ENCODE measurements at places on chromosomes 12 and 14. TPM values are rescaled to one million over a fixed set of nuclear protein-coding genes. Genes with fewer than 3 reads are reported as not detected.

Gene TAS2R43
- polyA plus RNA-seq, result not detected

Gene TOMM20L
- not detected for polyA plus RNA-seq

Gene JPH4
- polyA plus RNA-seq, result 1.3 TPM

Gene AMDHD1
- polyA plus RNA-seq, result 0.48 TPM

Gene CBLN3
- 2.0 TPM for polyA plus RNA-seq

Gene RAB35
- polyA plus RNA-seq, result 12.6 TPM

Gene FAM186B
- 0.17 TPM for polyA plus RNA-seq

Gene BCL7A
- 65.2 TPM for polyA plus RNA-seq

Gene PRIMA1
- not detected for polyA plus RNA-seq

Gene TAS2R7
- polyA plus RNA-seq, result not detected

Gene CSRP2
- 0.70 TPM for polyA plus RNA-seq

Gene ADCY6
- not detected for polyA plus RNA-seq

Gene ANO4
- not detected for polyA plus RNA-seq

Gene RTN1
- polyA plus RNA-seq, result 0.17 TPM

Gene A2ML1
- not detected for polyA plus RNA-seq

Gene NELL2
- polyA plus RNA-seq, result 0.49 TPM

Gene KCNK13
- polyA plus RNA-seq, result not detected

Gene GUCY2C
- polyA plus RNA-seq, result 0.20 TPM

Gene ACRBP
- polyA plus RNA-seq, result 8.7 TPM

Gene FBXO33
- polyA plus RNA-seq, result 19.5 TPM

Gene DICER1
- polyA plus RNA-seq, result 22.6 TPM

Gene TPH2
- polyA plus RNA-seq, result not detected

Gene PLEK2
- polyA plus RNA-seq, result not detected

Gene TCL1B
- 30.7 TPM for polyA plus RNA-seq

Gene ALX1
- polyA plus RNA-seq, result not detected

Gene LTB4R2
- polyA plus RNA-seq, result 1.2 TPM

Gene CCDC38
- not detected for polyA plus RNA-seq

Gene NANOG
- polyA plus RNA-seq, result not detected

Gene IGFBP6
- polyA plus RNA-seq, result not detected

Gene SLC24A4
- 0.03 TPM for polyA plus RNA-seq

Gene LMNTD1
- not detected for polyA plus RNA-seq

Gene MYO1H
- polyA plus RNA-seq, result not detected

Gene WNT1
- not detected for polyA plus RNA-seq

Gene ORMDL2
- 101 TPM for polyA plus RNA-seq

Gene ACSM4
- not detected for polyA plus RNA-seq

Gene PLBD1
- 0.67 TPM for polyA plus RNA-seq

Gene RDH11
- 52.7 TPM for polyA plus RNA-seq

Gene ARL1
- polyA plus RNA-seq, result 53.7 TPM

Gene GPR132
- 8.2 TPM for polyA plus RNA-seq

Gene GLT8D2
- polyA plus RNA-seq, result 0.66 TPM

Gene SPTLC2
- polyA plus RNA-seq, result 32.8 TPM

Gene TSPAN19
- not detected for polyA plus RNA-seq

Gene PCNX1
- 9.4 TPM for polyA plus RNA-seq

Gene ADAMTS20
- not detected for polyA plus RNA-seq

Gene XPOT
- 22.7 TPM for polyA plus RNA-seq

Gene KRT82
- not detected for polyA plus RNA-seq

Gene FAM177A1
- 31.8 TPM for polyA plus RNA-seq

Gene CCDC177
- not detected for polyA plus RNA-seq

Gene SLCO1B3
- not detected for polyA plus RNA-seq

Gene GPR162
- polyA plus RNA-seq, result not detected

Gene LRRIQ1
- not detected for polyA plus RNA-seq

Gene ZNF385A
- polyA plus RNA-seq, result 6.1 TPM

Gene ANKRD13A
- polyA plus RNA-seq, result 87.5 TPM

Gene CCDC88C
- polyA plus RNA-seq, result 20.5 TPM
